ENCODE measurements at places on chromosomes 6 and 20.

DNA sequence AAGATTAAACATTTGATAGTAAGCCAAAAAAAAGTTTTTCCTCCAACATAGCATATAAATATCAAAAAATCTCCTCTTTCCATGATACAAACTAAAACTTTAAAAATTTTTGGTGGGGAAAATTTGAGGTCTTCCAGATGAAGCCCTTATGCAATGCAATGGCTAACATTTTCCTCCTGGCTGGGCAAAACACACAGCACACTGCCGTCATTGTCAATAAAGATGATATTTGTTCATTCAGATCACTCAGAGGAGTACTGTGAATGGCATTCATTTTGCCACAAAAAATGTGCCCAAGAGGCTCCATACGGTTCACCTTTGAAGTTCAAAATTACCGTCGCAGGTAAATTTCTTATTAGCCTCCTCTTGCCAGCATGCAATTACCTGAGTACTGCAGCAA, 33.9 kb upstream of the FBXO9 start:
- no peak for DNase-seq

DNA sequence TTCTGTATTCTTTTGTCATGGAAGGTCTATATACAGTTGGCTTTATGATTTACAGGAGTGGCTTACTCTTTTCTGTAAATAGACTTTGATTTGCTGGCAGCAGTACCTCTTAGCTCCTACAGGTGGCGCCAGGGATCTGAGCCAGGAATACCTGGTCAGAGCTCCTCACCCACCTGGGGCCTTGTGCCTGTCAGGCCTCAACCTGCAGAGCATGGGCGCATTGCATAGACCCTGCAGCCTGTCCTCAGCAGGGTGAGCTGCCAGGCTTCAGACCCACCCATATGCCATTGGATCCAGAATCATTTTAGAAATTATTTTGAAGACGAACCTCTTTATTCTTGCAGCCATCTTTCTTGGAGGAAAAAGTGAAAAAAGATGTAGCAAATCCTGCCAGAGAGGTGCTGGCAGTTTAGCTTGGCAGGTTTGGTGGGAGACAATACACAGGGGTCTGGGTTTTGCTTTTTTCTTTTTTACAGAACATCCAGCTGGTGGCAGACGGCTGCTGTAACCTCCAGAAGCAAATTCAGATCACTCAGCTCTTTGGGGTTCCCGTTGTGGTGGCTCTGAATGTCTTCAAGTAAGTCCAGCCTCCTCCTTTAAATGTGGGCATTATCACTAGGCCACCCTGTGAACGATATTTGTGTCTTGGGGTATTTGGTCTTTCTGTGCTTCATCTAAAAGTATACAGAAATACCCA, 149.1 kb downstream of the MTHFD1L start:
- peak; percentile 26 for DNase-seq

- no peak for DNase-seq
Observed at GRCh38 chr20:11445161-11445560, 472.5 kb upstream of the BTBD3 start.

DNA sequence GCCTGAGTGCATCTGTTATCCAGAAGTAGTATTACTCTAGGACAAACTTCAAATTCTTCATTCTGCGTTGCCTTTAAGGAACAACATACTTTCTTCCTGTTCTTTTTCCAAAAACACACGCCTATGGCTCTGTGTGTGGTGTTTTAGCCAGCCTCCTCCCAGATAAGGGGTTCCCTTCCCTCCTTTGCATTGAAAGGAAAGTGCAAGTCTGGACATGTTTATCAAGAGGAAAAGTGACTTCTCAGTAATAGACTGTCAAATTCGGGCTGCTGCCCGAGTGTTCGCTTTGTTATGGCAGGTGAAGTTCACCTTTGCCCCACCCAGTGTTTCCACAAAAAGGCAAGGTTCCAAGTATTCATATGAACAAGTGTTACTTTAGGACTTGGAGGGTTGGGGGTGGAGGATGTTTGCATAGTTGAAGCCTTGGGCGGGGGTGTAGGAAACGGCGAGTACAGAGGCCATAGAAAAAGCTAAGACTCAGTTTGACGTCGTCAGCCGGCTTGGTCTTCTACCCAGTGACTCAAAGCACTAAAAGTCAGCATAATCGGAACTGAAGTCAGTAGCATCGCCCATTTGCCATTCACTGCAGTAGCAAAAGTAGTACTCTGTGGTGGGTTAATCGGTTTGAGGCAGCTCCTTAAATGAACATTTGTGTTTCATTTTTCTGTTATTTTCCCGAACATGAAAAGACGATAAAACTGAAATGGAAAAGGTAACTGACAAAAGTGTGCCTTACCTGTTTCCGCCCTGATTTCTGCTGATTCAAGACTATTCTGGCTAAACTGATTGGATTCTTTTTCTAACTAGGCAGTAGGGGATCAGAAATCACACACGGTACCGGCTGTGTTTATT, 12.5 kb downstream of the PRDM1 start:
- DNase-seq: no peak

GRCh38 chr6:2883673-2884072, 19.4 kb downstream of the SERPINB9 start:
- no peak for DNase-seq

DNA sequence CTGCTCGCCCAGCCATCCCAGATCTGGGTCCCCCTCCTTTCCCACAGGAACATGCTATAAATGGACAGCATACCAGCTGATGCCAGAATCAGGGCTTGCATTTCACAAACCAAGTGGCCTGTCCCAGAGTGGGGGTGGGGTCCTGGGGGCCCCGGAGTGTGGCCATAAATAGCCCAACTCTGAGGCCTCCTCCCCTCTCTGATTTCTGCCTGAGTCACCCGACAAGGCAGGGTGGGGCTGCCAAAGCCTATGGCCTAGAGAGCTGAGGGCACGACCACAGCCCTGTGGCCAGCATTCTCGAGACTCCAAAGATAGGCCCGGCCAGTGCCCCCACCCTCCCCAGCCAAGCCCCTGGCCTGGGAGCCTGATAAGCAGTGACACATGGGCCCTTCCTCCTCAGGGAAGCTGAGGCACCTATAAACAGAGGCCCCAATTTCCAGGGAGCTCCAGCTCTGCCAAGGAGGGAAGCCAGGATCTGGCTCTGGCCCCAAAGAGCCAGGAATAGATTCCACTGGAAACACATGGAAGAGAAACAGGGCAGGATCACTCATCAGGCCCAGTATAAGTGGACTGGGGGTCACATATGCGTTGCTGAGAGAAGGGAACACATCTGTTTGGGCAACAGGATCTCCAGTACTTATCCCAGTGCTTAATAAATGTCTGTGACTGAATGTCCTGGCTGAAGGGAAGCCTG, 20.3 kb downstream of the SNTA1 start:
- no peak for DNase-seq

- no peak for DNase-seq
Observed at GRCh38 chr6:15368186-15368585, 122.3 kb downstream of the JARID2 start.

- DNase-seq: no peak
Observed at GRCh38 chr6:113287396-113287795, 569.7 kb upstream of the MARCKS start.

DNA sequence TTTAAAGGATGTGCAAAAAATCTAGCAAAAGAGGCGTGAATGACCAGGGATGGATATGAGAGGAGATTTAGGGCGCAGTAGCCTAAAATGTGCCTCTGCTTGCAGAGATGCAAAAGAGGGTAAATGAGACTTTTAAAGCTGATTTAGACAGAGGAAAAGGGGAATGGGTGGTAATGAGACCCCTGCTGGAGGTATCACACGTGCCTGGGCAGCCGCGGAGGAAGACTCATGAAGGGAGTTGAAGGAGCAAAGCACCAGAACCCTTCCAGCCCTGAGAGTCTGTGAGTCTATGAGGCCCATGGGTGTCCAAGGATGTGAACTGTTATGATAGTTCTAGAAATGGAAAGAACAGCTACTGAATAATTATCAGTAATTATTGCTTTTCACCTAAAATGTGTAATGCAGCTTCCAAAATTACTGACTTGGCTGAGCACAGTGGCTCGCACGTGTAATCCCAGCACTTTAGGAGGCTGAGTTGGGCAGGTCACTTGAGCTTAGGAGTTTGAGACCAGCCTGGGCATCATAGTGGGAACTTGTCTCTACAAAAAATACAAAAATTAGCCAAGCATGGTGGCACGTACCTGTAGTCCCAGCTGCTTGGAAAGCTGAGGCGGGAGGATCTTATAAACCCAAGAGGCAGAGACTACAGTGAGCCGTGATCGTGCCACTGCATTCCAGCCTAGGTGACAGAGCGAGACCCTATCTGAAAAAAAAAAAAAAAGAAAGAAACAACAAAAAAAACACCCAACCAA, 38.2 kb upstream of the TIAM2 start:
- DNase-seq: no peak

DNA sequence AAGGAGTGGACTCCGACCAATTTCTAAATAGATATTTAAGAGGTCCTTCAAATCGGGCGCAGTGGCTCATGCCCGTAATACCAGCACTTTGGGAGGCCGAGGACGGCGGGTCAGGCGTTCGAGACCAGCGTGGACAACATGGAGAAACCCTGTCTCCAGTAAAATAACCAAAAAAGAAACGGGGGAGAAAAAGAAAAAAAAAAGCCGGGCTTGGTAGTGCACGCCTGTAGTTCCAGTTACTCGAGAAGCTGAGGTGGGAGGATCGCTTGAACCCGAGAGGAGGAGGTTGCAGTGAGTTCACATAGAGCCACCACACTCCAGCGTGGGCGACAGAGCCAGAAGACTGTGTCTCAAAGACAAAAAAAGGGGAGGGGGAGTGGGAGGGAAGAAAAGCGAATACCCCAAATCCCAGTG, 53.3 kb upstream of the HFE start:
- DNase-seq: no peak

DNA sequence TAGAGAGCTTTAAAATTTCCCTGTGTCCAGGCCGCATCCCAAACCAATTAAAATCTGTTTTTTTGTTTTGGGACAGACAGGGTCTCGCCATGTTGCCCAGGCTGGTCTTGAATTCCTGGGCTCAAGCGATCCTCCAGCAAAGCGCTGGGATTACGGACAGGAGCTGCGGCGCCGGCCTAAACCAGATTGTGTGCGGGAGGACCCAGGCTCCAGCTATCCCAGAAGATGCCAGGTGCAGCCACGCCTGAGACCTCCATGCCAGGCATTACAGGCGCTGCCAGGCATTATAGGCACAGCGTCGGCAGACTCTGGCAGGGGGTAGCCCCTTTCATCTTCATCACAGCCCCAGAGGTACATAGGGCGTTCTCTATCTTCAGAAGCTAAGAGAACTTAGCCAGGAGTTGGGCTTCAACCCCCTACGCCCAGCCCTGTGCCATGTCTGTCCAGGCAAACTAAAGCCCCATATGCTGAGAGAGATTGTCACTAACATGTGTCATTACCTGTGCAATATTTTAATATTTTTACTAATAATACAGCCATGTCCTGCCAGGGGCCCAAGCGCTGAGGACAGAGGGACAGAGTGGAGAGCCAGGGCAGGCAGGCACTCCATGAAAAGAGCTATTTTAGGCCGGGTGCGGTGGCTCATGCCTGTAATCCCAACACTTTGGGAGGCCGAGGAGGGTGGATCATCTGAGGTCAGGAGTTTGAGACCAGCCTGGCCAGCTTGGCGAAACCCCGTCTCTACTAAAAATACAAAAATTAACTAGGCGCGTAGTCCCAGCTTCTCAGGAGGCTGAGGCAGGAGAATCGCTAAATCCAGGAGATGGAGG, 9.8 kb upstream of the GRM4 start:
- no peak for DNase-seq

DNA sequence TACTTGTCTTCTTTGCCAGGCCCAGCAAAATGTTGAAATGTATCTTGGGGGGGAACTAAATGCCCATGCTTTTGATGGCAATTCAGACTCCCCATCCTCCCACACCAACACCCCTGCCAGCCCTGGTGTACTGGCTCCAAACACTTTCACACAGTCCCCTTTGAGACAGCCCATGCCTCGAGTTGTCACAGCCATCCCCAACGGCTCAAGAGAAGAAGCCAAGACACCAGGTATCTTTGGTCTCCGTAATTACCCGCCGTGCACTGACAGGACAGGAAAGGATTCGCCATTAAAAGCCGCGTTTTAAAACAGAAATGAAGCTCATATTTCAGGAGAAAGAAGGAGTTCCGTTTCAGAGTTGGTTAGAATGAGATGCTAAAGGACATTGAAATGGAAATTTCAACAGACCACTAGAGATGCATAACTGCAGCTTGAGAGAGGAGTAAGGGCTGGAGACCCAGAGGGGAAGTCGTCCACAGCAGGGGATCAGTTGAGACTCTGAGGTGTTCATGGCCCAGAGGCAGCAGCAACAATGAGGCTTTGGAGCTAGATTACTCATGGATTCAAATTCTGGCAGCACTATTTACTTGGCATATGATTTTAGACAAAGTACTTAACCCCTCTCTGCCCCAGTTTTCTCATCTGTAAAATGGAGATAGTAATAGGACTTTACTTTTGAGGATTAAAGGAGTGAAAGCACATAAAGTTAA, 63.5 kb upstream of the ADGRF1 start:
- DNase-seq: no peak

DNA sequence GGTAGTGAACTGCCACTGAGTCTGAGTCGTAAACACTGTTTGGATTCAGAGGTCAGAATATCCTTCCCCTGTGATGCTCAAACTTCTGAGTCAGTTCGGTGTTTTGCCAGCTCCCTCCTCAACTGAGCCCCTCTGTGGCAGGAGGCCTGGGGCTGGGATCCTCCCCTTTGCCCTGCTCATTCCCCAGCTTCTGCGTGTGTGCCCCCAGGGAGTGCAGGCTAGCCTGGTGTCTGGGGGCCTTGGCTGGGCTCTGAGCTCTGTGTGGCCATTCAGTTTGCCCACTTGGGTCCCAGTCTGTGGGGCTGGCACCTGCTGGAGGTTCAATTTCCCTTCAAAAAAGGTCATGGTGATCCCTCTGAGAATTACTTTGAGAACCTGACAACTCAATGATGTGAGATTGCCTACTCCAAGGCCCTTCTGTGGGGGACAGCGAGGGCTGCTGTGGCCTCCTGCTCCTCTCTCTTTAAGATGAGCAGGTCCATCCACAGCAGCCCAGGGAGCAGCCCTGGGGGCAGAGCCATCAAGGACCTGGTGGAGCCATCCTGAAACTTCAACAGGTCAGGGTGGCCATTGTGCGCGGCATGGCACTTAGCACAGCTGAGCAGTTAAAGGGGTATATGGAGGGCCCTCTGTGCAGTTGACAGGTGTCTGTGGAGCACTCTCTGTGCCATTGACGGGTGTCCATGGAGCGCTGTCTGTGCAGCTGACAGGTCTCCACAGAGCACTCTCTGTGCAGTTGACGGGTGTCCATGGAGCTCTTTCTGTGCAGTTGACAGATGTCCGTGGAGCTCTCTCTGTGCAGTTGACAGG, 147.2 kb downstream of the SYCP2 start:
- no peak for DNase-seq

DNA sequence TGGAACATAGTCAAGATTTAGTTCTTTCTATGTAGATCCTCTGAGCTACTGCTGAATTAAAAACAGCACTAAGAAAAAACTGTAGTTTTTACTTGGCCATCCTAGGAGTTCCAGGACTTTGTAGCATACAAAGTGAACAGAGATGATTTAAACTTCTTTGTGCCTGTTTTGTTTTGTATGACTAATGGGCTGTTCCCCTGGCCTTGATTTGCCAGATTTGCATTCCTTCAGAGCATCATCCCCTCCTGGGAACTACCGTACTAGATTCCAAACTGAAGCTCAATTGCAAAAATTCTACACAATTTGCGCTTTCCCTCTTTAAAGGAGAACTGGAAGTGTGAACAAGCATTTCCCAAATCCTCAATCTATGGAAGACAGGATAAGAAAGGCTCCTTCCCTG, 23.1 kb downstream of the ACOT13 start:
- no peak for DNase-seq
